ENCODE measurements at places on chromosomes 2 and 18.
A peak's percentile ranks its signal among the peaks of the same experiment; 100 is the strongest.

DNA sequence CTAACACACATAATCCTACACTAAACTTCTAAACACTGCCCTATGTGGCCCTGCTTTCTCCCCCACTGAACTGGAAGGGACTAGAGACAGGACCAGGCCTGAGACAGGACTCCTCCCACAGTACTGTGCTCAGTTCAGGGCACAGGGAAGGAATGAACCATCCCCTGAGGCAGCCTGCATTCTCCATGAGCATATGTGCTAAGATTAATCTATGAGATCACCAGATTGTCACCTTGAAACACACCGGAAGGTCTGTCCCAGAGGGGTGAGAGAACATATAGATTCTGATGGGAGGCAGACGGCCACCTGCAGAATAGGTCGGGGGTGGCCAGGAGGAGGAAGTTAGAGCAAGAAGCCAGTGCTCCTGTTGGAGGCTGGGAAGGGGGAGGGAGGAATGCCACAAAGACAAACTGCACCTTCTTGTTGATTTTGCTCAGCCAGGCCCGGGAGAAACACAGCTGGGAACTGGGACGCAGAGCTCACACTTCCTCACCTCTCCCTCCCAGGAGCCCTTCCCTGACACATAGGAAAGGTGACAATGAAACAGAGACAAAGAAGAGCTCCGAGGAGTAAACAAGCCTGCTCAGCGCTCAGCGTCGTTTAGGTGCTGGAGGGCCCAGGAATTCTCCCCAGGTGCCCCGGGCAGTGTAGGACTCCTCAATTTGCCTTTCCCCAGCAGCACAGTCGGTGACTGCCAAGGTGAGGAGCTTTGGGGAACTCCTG lies 52.1 kb downstream of the ZBTB7C start:
- no peak for DNase-seq

DNA sequence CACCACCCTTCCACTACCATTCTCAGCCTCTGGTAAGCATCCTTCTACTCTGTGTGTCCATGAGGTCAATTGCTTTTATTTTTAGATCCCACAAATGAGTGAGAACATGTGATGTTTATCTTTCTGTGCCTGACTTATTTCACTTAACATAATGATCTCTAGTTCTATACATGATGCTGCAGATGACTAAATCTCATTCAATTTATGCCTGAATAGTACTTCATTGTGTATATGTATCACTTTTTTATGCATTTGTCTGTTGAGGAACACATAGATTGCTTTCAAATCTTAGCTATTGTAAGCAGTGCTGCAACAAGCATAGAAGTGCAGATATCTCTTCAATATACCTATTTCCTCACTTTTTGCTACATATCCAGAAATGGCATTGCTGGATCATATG lies 733.3 kb downstream of the SUCLG1 start:
- DNase-seq: no peak

- no peak for DNase-seq
Observed at GRCh38 chr2:173278794-173279526, 75.7 kb upstream of the CDCA7 start.

DNA sequence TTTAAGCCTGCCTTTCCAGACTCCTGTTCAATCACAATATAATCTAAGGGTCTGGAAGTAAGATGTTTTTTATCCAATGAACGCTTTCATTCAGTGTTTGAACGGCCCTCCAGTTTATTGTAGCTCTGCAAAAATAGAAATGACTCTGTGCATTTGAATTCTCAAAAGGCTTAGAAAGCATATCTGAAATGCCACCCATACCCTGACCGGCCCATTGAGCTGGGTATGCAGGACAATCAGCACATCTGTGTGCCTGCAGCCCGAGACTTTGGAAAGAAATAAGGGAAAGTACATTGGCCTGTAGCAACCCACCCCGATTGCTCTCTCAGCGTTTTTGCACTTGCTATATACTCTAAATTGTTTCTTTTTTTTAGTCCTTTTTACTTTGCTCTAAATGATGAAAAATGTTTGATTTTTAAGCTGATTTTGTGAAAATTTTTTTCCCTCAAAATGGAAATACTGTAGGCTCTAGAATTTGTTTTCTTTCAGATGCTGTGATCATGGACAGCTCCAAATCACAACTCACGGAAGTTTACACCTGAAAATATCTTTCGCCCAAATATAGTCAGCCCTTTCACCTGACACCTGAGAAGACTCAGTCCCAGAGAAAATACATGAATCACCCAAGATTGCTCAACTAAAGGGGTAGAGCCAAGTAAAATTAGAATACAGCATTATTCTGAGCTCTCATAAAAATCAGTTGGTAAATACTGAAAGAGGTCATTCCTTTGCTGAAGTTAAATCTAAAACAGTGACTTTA lies 194.5 kb upstream of the SIX3 start:
- DNase-seq: no peak

DNA sequence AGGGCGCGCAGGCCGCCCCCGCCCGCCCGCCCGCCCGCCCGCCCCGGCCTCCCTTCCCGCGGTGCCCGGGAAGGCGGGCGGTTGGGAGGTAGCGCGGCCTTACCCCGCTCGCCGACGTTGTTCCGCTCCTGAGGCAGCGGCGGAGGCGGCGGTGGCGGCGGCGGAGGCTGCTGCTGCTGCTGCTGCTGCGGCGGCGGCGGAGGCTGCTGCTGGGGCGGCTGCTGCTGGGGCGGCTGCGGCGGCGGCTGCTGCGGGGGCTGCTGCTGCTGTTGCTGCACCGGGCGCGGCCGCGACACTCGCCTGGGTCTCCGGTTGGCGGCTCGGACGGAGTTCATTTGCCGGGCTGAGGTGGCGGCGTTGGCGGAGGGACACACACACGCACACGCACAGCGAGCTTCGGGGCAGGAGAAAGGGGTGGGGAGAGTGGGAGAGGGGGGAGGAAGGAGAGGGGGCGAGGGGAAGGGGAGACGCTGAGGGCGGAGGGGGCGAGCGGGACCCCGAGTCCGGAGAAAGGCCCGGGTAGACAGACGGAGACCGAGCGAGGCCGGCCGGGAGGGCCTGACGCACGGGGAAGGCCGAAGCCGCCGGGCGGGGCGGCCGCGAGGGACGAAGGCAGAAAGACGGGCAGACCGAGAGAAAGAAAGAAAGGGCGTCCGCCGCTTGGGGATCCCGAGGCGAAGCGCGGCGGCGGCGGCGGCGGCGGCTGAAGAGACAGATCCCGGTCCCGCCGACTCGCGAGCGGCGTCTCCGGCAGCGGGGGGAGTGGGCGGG lies 727 bp downstream of the FBXO11 start:
- DNase-seq: peak; percentile 63

DNA sequence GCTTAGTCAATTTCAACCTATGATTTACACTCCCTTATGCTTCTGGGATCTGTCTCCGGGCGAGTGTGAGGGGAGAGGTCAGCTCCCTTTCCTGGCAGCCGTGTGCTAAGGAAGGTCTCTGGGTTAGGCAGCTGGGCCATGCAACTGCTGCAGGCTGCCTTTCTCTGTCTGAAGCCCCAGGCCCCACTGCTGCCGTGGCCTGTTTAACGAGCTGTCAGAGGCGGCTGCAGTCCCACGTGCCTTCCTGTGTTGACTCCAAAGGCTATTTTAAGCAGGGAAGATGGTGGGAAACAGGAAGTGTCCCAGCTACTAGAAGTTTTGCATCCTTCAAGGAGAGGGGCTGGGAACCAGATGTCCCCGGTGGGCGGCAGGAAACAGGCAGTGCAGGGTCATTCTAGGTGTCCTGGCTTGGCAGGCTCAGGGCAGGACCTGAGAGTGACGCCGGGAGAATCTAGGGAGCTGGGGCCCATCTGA lies 186.4 kb downstream of the TNS1 start:
- peak; percentile 78 for DNase-seq

DNA sequence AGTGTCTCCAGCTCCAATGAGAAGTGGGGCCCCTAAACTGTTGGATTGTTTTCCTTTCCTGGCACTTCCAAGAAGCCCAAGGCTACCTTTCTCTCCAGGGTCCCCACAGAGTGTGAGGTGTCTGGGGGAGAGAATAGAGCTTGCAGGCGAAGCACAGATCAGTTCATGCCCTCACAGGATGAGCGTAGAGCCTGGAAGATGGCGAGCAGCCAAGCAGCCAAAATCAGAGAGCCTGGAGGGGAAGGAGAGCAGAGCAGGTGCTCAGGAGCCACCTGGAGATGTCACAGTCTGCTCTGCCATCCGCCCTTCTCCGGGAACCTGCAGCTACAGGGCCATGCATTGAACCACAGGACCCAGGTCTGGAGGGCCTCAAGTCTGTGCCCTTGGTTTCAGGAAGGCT lies 54.7 kb upstream of the TCF7L1 start:
- DNase-seq: no peak

DNA sequence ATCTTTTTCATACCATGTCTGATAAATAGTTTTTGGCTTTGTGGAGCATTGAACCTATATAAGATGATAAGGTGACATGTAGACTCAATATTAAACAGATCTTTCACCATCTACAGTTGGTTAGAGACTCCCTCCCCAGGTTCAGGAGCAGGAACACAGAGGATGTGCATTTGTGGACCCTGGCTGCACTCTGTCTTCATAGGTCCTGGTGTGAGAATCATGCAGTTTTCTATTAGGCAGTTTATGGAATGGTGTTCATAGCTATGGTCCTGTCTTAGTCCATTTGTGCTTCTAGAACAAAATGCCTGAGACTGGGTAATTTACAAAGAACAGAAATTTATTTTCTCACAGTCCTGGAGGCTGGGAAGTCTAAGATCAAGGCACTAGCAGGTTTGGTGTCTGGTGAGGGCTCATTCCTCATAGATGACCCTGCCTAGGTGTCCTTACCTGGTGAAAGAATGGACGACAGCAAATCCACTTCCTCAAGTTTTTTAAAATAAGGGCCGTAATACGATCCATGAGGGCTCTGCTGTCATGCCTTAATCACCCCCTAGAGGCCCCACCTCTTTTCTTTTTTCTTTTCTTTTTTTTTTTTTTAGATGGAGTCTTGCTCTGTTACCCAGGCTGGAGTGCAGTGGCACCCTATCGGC lies 35.3 kb upstream of the FAM98A start:
- no peak for DNase-seq

GRCh38 chr18:11689669-11690565 lies 853 bp downstream of the GNAL start:
- peak; percentile 24 for DNase-seq

DNA sequence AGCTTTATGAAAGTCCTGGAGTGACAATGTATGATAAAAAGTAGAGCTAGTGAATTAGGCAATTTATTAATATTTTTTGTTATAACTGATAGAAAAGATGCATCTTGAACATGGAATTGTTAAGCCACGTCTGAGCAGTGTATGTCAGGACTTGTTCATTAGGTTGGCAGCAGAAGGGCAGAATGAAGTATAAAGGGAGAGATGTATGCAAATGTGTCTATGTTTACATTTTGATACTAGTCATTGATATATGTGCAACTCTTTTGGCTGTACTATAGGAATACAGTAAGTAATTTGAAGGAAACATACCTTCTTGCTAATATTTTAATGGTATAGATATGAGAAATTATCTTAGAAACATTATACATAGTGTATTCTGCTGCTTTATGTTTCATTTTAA lies 49.0 kb upstream of the TMEM247 start:
- DNase-seq: no peak

DNA sequence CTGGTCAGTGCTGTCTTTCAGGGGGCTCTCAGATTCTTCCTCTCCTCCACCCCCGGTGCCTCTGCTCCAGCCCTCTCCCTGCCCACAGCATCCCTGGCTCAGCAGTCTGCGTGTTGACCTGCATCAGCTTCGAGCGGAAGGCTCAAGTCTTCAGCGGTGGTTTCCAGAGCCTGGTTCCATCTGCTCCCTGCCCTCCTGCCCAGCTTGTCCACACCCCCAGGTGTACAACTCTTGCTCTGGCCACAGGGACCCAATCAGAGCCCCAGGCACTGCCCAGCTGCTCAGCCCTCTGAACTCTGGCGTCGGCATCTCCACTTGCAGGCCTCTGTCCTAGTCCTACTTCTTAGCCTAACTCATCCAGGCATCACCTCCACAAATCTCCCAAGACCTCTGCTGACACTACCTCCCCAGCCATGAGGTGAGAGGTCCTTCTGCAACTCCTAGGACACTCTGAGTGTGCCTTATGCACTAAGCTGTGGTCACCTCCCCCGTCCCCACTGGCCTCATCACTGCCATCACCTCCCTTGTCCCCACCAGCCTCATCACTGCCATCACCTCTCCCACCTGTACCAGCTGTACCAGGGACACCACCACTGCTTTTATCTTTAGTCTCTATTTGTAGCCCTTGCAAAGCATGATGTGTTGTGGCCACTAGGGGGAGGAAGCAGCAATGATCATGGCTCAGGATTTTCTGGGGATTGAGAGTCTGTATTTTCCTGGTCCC lies 60.9 kb downstream of the EDAR start:
- DNase-seq: peak; percentile 43

GRCh38 chr2:192267484-192267883 lies 72.8 kb upstream of the TMEFF2 start:
- DNase-seq: peak; percentile 18

GRCh38 chr2:233217892-233218377 lies 33.5 kb upstream of the ATG16L1 start:
- no peak for DNase-seq

DNA sequence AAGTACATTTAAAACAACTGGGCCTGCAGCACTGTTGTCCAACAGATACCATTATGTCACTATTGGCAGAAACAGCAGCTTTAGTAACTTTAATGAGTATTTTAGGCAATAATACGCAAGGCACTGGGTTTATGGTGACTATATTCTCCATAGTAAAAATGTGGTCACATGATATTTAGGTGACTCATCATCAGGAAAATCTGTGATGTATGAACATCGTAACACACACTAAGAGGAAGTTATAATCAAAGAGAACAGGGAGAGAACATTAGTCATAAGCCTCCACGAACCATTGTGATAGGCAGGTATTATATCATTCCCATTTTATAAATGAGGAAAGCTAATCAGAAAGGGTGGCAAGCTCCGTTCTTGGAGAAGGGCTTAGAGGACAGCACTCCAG lies 36.9 kb downstream of the RAPH1 start:
- peak; percentile 13 for DNase-seq

GRCh38 chr18:48534364-48534763 lies 4.5 kb upstream of the CTIF start:
- DNase-seq: no peak

- no peak for DNase-seq
Observed at GRCh38 chr18:7248877-7249276, 18.0 kb downstream of the LRRC30 start.

GRCh38 chr2:99624677-99625076 lies 134.9 kb upstream of the REV1 start:
- no peak for DNase-seq

DNA sequence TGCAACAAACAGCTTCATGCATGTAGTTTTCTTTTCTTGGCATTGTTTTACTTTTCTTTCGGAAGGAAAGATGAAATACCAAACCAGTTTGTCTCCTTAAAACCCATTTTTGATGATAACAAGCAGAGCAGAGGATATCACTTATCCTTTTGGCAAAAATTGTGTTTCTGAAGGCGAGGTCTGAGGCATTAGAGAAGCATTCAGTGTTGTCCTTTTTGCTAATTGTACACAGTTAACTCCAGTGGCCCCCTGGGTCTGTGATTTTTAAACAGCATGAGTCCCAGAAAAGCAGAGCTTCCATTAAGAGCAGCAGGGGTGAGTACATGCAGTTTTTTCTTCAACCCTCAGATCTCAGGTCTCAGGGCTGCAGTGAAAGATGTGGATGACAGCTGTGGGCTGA lies 41.3 kb downstream of the TTC39C start:
- DNase-seq: no peak

Data from muscle of arm (tissue), 14 donors.